ENCODE measurements at places on chromosomes 13 and 19. TPM values are rescaled to one million over a fixed set of nuclear protein-coding genes. Genes with fewer than 3 reads are reported as not detected.

Gene FGF21
- total RNA-seq, result not detected

Gene NCAN
- total RNA-seq, result 0.23 TPM

Gene MAG
- total RNA-seq, result 0.37 TPM

Gene LHB
- not detected for total RNA-seq

Gene FGF22
- total RNA-seq, result not detected

Gene WDFY2
- total RNA-seq, result 9.9 TPM

Gene CD70
- 85.5 TPM for total RNA-seq

Gene BEST2
- total RNA-seq, result 0.11 TPM

Gene ZNRF4
- not detected for total RNA-seq

Gene EPSTI1
- 11.9 TPM for total RNA-seq

Gene DCT
- total RNA-seq, result not detected

Gene PCP2
- total RNA-seq, result 1.2 TPM

Gene VSTM1
- not detected for total RNA-seq

Gene SPTBN4
- total RNA-seq, result 0.30 TPM

Gene ENOX1
- 0.18 TPM for total RNA-seq

Measured in activated T-helper 2 cell treated with anti-CD3 and anti-CD28 coated beads, Interferon-gamma antibody, Interleukin-2, Interleukin-4, amounts not matched to agents 10 μg/mL and 5 μg/mL and 100 μg/mL, durations not matched to agents 14 hours and 24 hours and 36 hours (primary cell).